ENCODE measurements at places on chromosomes 1 and 21.

- no peak for DNase-seq
Observed at GRCh38 chr1:30507401-30508174, 215.8 kb downstream of the MATN1 start.

DNA sequence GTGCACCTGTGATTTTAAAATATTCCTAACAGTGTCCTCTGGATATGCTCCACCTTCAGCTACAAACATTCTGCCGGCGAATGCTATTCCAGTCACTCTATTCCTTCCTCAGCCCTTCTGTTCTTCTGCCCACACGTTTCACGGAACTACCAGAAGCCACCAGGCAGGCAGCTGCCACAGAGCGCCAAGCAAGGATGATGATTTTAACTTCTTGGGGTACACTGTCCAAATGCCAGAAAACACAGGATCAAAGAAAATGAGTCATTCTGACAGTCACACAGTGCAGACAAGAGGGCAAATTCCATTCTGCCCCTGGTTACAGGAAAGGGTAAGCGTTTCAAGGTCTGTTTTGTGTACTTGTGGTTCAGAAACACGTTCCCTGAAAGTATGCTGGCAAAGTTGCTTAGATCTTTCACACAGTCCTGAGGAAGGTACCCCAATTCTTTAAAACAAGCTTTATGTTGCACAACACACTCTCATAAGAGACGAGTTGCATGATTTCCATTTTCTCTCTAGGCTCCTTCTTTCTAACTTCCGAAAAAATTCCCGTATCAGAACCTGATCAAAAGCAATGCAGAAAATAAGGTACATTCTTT, 508.3 kb upstream of the PKN2 start:
- DNase-seq: no peak

DNA sequence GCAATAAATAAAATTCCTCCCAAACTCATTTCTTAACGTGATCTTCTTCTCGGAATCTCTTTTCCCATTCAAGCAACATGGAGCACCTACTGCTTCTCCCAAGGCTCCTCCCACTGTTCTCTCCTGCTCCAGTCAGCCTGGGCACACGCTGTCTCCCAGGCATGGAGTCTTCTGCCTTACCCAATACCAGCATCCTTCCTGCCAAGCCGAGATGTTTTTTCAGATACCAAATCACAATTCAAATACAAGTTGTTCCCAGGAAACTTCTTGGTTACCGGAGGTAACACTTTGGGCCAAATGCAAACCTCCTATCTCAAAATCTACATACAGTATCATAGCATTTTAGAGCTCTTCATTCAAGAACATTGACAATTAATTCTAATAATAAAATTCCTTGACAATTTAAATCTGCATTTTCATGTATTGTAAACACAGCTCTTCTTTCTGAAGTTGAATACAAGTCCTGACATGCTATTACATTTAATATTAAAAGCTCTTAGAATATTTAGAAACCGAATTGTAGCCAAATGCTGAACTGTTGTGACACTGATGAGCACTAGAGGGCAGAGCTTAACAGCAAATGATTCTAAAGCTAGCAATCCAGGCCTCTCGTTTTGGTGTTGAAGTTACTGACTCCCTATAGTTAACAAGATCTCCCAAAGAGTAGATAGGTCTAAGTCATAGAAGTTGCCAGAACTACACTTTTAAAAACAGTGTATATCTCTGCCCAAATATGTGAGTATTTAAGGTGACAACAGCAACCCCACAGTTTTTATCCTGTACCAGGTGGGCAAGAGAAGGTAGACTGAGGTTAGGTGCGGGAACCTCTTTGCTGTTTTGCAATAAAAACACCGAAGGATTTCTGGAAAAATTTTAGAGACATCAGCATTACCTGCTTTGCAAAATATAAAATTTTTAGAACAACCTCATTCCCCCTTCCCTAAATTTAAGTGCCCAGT, 52.3 kb downstream of the BCAR3 start:
- DNase-seq: peak; percentile 52

- no peak for DNase-seq
Observed at GRCh38 chr21:40255518-40256444, 388.5 kb downstream of the PCP4 start.

- no peak for DNase-seq
Observed at GRCh38 chr1:23910144-23910543, 3.0 kb downstream of the CNR2 start.

GRCh38 chr1:209742409-209743144, 13.3 kb upstream of the TRAF3IP3 start:
- no peak for DNase-seq

DNA sequence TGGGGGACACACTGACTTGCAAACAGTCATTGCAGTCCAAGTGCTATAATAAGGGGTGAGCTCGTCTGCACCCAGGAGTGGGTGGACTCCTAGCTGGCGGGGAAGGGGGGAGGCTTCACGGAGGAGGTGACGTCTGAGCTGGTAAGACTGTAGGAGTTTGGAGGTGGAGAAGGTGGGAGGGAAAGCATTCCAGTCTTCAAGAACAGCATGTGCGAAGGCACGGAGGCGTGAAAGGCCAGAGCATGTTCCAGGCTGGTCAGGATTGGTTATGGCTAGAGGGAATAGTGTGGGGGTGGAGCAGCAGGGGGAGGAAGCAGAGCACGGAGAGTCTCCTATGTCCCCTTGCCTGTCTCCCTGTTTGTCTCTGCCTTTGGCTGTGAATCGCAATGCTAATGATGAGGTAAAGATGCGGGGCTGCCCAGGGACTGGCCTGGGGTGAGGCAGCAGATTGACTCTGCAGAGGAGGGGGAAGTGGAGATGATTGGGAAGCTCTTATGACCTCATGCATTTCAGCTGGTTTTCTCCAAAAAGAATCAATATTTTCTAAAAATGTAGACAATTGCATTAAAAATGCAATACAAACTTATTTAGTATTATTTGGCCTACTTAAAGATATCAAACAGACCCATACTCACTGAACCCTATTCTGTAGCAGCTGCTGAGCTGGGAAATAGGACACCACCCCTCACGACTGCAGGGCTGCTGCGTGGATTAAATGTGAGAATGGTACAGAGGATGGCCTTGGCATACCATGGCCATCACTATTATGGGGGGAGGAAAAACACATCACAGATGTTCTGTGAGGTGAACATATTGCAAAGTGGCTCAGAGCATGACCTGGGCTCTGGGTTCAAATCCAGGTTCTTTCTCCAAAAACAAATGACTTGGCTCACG, 2.6 kb upstream of the ZNF436 start:
- DNase-seq: no peak

GRCh38 chr1:160741092-160741501, 2.0 kb downstream of the SLAMF7 start:
- DNase-seq: no peak

DNA sequence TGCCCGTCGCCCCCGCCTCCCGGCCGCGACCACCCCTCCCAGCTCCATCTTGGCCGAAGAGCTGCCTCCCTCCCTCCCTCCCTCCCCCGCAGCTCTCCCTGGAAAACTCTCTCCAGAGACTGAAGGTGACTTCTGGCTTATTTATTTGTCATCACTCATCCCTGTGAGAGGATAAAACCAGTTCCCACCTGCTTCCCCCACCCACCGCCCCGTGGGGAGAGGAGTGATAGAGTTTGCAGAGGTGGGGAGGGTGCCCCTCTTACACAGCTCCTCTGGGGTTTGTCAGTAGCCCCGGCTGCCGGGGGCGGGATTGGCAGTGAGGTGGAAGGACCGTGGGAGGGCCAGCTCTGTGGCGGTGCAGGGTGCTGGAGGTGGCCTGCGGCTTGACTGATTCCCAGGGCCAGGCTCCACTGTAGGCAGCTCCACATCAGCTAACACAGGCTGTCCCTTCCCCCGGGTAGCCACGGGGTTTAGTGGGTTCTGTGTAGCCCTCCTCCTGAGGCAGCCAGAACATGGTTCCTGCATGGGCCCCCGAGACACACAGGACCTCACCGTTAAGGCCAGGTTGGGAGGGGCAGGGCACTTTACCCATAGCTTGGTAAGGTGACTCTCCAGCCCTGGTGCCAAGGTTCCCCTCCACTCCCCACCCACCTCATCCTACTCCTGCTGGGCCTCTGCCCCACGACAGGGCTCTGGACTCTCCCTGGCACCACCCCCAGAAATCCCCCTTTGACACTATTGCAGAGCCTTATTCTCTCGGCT, 62.2 kb downstream of the ELK4 start:
- no peak for DNase-seq

DNA sequence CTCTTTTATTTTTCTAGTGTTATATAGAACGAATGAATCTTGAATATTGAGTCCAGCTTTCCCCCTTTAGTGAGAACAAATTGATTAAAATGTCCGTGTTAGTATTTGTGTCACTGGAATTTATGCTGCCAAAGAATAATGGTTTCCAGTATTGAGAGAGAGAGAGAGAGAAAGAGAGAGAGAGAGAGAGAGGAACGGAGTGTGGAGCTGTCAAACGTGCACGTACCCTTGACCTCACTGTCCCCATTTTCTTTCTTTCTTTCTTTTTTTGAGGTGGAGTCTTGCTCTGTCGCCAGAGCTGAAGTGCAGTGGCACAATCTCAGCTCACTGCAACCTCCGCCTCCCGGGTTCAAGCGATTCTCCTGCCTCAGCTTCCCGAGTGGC, 70.9 kb upstream of the GREM2 start:
- DNase-seq: no peak

- no peak for DNase-seq
Observed at GRCh38 chr1:52814465-52814864, 28.1 kb upstream of the ZYG11A start.

DNA sequence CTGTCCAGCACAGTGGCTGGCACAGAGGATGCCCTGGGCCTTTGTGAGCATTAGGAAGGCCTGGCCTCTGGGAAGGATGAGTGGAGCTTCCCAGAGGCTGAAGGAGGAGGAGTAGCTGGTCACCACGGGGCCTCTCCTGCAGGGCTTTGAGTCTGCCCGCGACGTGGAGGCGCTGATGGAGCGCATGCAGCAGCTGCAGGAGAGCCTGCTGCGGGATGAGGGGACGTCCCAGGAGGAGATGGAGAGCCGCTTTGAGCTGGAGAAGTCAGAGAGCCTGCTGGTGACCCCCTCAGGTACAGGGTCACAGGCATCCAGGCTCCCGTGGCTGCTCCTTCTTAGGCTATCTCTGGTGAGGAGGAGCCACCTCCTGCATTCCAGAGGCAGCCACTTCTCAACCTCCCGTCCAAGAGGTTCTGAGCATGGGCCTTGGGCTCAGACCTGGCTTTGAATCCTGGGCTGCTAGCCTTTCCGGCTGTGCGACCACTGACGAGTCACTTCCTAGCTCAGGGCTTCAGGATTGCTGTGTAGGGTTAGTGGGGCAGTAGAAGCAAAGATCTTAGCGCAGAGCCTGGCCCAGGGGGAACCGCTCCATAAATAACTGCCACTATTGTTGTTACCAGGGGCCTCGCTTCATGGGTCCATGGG, 14.0 kb downstream of the SESN2 start:
- DNase-seq: no peak

DNA sequence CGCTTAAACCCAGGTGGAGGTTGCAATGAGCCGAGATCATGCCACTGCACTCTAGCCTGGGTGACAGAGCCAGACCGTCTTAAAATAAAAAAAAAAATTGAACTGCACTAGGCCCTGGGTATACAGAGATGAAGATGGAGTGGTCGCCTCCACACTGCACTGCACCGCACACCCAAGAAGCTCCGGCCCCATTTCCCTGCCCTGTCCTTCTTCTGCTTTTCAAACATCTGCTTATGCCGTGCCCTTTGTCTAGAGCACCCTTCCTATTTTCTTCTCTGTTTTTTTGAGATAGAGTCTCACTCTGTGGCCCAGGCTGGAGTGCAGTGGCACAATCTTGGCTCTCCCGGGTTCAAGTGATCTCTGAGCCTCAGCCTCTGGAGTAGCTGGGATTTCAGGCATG, 17.4 kb downstream of the IQGAP3 start:
- no peak for DNase-seq

GRCh38 chr1:175690298-175690697, 53.1 kb downstream of the TNR start:
- DNase-seq: no peak

- no peak for DNase-seq
Observed at GRCh38 chr1:26083208-26083607, 15.8 kb upstream of the TRIM63 start.

- DNase-seq: no peak
Observed at GRCh38 chr1:41626146-41626545, 141.7 kb upstream of the EDN2 start.

DNA sequence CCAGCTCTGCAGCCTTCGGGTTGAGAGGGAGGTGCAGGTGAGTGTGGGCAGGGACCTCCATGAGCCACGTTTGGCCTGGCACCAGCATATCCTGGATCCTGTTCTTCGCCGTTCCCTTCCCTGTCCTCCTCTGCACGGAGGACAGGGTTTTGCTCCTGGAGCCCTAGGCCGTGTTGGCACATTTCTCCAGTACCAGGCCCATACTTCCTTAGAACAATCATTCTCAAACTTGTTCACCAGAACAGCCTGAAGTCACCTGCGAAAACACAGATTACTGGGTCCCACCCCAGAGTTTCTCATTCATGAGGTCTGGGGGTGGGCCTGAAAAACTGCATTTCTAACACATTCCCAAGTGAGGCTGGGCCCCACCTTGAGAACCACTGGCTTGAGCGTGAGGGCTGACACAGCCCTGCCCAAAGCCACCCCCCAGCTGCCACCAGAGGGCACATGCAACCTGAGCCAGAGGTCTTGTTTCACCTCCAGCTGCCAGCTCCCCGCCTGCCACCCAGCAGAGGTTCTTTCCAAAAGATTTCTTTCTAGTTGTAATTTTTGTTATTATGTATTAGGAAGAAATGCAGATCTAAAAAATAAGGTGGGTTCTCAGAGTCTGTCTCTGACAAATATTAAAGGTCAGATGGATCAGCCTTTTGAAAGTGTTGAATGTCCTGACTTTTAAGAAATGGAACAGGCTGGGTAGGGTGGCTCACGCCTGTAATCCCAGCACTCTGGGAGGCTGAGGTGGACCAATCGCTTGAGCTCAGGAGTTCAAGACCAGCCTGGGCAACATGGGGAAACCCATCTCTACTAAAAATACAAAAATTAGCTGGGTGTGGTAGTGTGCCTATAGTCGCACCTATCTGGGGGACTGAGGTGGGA, 39.6 kb upstream of the LDLRAP1 start:
- no peak for DNase-seq

DNA sequence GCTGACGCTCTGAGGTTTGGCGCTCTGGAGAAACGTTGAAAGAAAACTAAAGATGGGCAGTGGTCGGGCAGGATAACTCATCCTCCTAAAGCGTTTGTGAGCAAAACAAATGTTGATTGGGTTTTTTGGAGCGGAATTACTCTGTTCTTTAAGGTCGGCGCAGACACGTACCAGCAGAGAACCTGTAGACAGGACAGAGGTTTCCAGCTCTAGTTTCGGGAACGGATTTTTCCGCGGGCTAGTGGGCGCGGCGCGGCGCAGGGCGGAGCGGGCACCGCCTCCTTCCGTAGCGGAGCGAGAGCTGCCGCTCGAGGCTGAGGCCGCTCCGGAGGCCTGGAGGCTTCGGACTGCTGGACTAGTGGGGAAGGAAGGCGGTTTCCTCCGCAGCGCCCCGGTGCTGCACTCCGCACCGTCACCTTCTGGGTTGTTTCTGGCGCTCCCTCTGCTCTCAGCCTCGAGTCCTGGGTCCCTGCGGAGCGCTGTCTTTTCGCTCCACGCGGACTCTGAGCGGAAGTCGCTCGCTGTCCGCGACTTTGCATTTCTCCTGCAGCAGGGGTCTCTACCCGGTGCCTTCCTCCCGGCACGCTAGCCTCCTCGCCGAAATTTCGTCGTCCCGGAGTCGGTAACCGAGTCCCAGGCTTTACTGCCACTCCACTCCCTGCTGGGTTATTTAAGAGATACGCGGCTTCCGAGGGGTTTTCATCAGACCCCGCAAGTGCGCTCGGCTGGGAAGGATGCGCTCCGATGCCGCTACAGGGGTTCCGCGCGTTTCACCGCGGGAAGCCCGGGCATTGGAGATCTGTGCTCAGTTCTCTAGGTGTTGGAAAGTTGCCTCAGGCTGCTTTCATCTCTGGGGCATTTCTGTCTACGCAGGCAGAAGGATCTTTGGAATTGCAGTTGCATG, 7.0 kb downstream of the FOXD2 start:
- DNase-seq: no peak

All from NCI-H774 (cell line).